Renal cortex interstitium (tissue), 15 donors: ENCODE measurements at places on chromosomes 1 and 21. TPM values are rescaled to one million over a fixed set of nuclear protein-coding genes. Genes with fewer than 3 reads are reported as not detected.

DNA sequence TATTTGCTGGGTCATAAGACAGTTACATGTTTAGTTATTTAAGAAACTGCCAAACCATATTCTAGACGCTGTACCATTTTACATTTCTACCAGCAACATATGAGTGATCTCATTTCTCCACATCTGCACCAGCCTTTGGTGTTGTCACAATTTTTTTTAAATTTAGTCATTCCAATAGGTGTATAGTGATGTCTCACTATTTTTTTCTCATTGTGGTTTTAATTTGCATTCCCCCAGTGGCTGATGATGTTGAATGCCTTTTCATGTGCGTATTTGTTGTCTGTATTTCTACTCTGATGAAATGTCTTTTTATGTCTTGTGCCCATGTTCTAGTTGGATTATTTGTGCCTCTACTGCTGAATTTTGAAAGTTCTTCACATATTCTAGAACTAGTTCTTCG, 38.4 kb downstream of the NFASC start:
- DNase-seq: no peak

GRCh38 chr1:18871401-18872070, 12.1 kb upstream of the TAS1R2 start:
- no peak for DNase-seq

DNA sequence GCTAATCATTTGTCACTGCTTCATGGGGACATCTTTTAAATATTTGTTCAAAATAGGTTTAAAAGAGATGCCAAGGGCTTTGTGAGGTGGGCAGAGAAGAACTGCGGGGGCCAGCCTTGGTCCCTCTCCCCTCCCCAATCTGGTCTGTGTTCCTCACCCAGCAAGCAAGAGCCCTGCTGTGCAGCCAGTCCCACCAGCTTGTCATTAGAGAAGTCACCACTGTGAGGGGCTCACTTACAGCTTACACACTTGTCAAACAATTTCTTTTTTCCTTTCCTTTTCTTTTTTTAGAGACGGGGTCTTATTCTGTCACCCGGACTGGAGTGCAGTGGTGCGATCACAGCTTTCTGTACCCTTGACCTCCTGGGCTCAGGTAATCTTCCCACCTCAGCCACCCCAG, 10.4 kb upstream of the CDK18 start:
- no peak for DNase-seq

DNA sequence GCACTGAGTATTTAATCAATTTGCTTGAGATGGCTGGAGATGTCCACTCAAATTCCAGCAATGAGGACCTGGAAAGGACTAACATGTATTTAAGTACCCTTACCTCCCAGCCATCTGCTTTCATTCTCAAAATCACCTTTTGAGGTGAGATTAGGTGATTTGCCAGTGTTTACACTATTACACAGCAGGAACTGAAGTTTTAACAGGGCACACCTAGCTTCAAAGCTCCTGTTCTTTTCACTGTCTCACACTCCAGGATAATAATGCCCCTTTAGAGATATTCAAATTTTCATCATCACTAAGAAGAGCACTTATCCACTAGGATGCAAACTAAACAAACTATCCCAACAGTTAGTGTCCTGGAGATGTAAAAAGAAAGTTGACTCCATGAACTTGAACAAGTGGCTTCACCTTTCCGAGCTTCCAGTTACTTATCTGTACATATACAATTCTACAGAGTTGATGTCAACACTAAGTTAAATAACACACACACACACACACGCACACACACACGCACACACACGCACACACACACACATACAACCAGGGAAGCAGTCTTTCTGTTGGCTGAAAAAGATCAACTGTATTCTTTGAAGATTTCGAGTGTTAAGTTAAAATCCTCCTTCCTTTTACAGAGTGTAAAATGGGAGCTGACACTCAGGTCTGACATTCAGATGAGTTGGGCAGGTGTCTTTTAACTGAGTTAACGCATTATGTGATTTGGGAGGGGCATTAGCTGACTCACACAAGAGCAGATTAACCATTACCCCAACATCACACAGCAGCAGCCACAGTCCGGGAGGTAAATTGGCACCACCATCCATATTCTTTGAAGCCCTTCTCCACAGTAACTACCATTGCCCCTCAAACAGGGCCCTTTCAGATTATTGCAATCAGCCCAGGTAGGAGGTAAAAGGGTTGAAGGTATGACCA, 15.5 kb upstream of the JAK1 start:
- DNase-seq: no peak

- DNase-seq: no peak
Observed at GRCh38 chr1:118881751-118882150, 106.4 kb downstream of the TBX15 start.

GRCh38 chr1:66172272-66172671, 361.7 kb upstream of the SGIP1 start:
- no peak for DNase-seq

DNA sequence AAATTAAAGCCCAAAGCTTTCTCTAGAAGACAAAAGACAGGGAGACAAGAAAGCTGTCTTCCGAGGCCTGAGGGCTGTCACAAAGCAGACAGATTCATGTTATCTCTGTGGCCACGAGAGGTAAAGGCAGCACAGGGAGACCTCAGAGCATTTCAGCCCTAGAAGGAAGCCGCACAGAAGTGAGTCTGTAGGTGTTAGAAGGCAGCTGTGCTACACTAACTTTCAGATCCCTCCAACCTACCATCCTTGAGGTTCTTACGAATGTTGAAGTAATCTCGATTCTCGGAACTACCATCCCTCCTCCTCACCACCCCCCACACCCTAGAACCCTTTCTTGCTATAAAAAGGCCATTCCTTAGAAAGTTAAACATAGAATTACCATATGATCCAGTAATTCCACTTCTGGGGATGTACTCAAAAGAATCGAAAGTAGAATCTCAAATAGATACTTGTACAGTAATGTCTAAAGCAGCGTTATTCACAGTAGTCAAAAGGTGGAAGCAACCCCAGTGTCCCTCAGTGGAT, 21.5 kb upstream of the LYST start:
- DNase-seq: no peak

GRCh38 chr1:213997038-213997771, 9.4 kb downstream of the PROX1 start:
- DNase-seq: no peak

AJAP1 gene
- polyA plus RNA-seq: 2.9 TPM

RNPC3 gene
- polyA plus RNA-seq: 40.0 TPM

CD53 gene
- polyA plus RNA-seq: 5.2 TPM

OR2L13 gene
- not detected for polyA plus RNA-seq

LHX8 gene
- not detected for polyA plus RNA-seq

HUNK gene
- 19.6 TPM for polyA plus RNA-seq
